CD4-positive, alpha-beta T cell (primary cell): ENCODE measurements at places on chromosomes 4 and X. TPM values are rescaled to one million over a fixed set of nuclear protein-coding genes. Genes with fewer than 3 reads are reported as not detected.

The UGT2B10 gene
- total RNA-seq, result not detected

The LAMP2 gene
- 15.4 TPM for total RNA-seq

The KIF4A gene
- 0.06 TPM for total RNA-seq

The CLDN34 gene
- not detected for total RNA-seq

The SSX5 gene
- total RNA-seq, result not detected

- H3K36me3 ChIP-seq, result no peaks in the 10 kb centered on the region
- no peaks in the 10 kb centered on the region for H3K27me3 ChIP-seq
- no peaks in the 10 kb centered on the region for H3K4me1 ChIP-seq
- no peak overlapping the region for H3K4me3 ChIP-seq
- no peak overlapping the region for H3K27ac ChIP-seq
Measured at GRCh38 chr4:113007151-113007550, 42.3 kb upstream of the ANK2 start.

- no peak overlapping the region for H3K4me3 ChIP-seq
- H3K4me1 ChIP-seq, result no peaks in the 10 kb centered on the region
- H3K27ac ChIP-seq, result no peak overlapping the region
Measured at GRCh38 chrX:23666282-23666681, 1.0 kb upstream of the PRDX4 start.

- H3K4me3 ChIP-seq, result no peak overlapping the region
- no peaks in the 10 kb centered on the region for H3K36me3 ChIP-seq
- DNase-seq, result no peak
- no peaks in the 10 kb centered on the region for H3K27me3 ChIP-seq
- H3K4me1 ChIP-seq, result no peaks in the 10 kb centered on the region
- no peak overlapping the region for H3K27ac ChIP-seq
Measured at GRCh38 chr4:69843932-69844331, 16.0 kb downstream of the SULT1E1 start.

DNA sequence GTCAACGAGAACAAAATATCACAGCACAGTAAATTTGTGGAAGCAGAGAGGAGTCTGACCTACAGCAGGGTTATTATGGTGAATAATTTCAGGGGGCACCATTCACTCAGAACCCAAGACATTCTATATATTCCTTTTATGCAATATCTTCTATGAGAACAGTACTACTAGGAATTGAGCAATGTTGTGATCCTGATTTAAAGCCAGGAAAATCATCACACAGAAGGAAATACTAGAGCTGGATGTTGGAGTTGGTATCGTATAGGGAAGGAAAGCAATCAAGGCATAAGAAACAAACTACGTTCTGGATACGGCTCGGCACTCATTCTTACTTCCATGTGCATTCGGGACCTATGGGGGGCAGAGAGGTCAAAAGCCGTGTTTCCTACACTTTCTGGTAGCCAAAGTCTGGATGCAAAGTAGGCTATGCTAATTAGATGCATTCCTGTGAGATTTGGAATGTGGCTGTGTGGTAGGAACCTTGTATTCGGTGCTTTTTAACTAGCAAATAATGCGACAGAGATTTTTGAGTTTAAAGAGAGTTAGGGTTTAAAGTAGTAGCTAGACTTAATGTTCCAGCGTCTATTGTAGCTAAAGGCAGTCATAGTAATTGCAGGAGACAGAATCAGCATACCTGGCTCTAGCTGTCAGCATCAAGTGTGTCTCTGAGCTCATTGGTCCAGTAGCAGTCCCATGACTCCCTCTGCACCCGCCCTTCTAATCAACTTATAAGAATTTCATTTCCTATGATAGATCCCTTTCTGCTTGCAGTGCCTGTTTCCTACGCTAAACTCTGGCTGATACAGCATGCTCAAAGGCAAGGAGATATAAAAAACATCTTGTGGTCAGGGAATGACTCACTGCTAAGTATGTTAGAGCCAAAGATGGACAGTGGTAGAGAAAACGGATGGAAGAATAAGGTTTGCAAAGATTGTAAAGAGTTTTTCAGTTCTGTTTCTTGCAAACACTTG, 43.3 kb upstream of the PDGFC start:
- H3K4me3 ChIP-seq, result no peak overlapping the region
- DNase-seq, result no peak
- H3K4me1 ChIP-seq, result no peaks in the 10 kb centered on the region
- H3K27ac ChIP-seq, result no peak overlapping the region
- H3K27me3 ChIP-seq, result no peaks in the 10 kb centered on the region

DNA sequence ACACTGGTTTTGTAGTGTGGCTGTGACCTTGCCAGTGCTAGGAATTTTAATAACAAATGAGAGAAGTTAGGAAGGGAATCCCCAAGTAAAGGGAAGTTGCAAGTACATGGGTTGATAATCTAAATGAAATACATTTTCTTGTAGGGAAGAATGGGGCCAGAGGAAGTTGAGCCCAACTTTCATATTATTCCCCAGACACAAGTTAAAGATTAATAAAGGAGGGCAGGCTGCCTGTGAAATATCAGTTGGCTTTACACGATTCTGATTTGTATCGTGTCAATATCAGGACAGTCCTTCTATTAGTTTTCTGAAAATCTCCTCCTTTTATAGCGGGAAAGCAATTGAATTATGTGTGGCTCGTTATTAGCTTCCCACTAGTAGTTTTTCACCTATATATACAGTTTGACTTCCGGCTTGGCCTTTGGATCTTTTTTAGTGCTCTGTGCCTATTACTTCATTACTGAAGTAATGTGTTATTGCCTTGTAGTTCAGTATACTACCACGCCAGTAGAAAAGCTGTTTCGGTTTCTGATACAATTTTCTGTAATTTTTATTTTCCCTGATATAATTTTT, 1.7 kb downstream of the PDLIM5 start:
- H3K27me3 ChIP-seq, result peaks cover 6% of the 10 kb centered on the region
- no peaks in the 10 kb centered on the region for H3K36me3 ChIP-seq
- H3K27ac ChIP-seq, result no peak overlapping the region
- no peak overlapping the region for H3K4me3 ChIP-seq

DNA sequence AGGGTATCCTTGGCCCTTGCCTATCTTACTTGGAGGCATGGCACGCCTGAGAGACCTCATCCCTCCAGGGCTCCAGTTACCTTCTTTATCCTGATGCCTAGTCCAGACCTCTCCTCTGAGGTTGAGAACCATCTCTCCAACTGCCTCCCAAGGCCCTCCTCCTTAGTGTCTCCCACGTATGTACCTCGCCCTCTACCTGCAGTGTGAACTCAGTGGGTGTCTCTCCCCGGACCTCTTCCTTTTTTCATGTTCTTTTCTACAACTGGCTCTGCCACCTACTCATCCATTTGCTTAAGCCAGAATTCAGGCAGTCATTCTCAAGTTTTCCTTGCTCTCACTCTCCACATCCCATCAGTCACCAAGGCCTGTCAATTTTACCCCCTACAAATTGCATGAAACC, 16.6 kb downstream of the RPS4X start:
- H3K36me3 ChIP-seq, result no peaks in the 10 kb centered on the region
- no peaks in the 10 kb centered on the region for H3K27me3 ChIP-seq
- no peak for DNase-seq
- H3K27ac ChIP-seq, result no peak overlapping the region
- no peaks in the 10 kb centered on the region for H3K4me1 ChIP-seq
- no peak overlapping the region for H3K4me3 ChIP-seq

GRCh38 chrX:10597871-10598270, 22.5 kb downstream of the MID1 start:
- H3K4me3 ChIP-seq, result no peak overlapping the region
- no peak for DNase-seq
- no peak overlapping the region for H3K27ac ChIP-seq
- no peaks in the 10 kb centered on the region for H3K36me3 ChIP-seq
- no peaks in the 10 kb centered on the region for H3K4me1 ChIP-seq
